ENCODE measurements at places on chromosomes 16 and 17. TPM values are rescaled to one million over a fixed set of nuclear protein-coding genes. Genes with fewer than 3 reads are reported as not detected.

PLA2G10 gene
- not detected for total RNA-seq

TPSD1 gene
- total RNA-seq, result not detected

NPIPB9 gene
- total RNA-seq, result 1.1 TPM

AANAT gene
- total RNA-seq, result 0.58 TPM

KRTAP16-1 gene
- total RNA-seq, result not detected

All from SJCRH30 (cell line).